Islet precursor cell (in vitro differentiated cells): ENCODE measurements at places on chromosomes 11 and 22.

DNA sequence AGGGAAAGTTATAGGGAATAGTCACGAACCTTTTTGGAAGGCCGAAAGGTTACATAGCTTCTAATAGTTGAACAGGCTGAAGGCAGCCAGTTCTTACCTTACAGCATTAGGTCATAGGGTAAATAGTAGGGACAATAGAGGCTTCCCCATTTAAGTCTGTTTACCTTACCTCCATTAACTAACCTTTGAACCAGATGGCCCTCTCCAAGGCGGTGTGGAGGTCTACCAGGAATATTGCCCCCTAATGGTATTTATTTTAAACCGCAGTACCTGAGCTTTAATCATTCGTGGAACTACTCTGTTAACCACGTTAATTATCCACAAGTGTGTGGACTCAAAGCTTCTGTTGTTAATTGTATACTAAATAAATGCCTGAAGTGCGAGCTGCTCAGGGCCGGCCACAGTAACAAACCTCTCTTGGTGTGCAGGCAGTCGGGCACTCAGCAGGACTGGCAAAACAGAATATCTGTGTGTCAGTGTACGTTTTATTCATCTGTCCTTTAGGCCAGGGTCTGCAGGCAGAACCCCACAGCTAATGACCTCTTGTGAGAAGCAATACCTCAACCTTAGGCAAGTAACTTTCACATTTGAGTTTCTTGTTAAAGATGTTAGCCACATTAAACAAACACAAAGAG is 81.7 kb downstream of the PRCP start:
- no peak for DNase-seq

DNA sequence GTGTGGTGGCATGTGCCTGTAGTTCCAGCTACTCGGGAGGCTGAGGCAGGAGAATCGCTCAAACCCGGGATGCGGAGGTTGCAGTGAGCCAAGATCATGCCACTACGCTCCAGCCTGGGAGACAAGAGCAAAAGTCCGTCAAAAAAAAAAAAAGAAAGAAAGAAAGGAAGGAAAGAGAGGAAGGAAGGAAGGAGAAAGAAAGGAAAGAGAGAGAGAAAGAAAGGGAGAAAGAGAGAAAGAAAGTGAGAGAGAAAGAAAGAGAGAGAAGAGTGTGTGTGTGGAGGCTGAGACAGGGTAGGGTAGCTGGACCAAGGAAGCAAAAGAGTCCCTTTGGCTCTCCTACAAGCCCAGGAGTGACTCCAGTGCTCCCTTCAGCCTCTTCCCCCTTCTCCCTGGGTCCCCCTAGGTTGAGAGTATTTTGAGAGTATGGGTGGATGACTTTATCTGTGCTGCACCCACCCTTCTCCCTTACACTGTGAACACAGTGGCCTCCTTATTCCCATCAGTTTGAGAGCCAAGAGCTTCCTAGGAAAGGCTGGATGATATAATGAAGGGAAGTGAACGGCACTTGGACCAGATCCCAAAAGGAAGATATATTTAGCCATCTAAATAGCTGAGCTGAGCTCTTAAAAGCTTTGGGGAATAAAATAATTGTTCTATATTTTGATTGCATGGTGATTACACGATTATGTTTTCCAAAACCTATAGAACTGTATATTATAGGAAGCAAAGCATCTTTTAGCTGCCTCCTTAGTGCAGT is 9.5 kb upstream of the DENND5A start:
- no peak for DNase-seq

GRCh38 chr22:23116506-23117263 is 25.1 kb downstream of the RSPH14 start:
- DNase-seq: no peak

DNA sequence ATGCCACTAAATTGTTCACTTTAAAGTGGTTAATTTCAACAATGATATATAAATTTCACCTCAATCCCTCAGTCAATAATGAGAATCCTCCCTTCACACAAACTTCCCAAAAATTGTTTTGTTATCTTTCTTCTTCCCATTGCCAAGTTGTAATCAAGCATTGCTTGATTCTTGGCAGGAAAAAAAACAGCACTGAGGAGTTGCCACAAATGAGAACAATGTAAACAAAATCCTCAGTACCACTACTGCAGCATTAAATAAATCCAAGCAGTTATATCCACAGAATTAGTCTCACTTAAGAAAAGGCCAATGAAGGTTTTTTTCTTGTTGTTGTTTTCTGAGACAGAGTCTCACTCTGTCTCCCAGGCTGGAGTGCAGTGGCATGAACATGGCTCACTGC is 38.2 kb downstream of the FAM168A start:
- DNase-seq: no peak

GRCh38 chr11:115961159-115962003 is 457.2 kb upstream of the CADM1 start:
- DNase-seq: no peak

DNA sequence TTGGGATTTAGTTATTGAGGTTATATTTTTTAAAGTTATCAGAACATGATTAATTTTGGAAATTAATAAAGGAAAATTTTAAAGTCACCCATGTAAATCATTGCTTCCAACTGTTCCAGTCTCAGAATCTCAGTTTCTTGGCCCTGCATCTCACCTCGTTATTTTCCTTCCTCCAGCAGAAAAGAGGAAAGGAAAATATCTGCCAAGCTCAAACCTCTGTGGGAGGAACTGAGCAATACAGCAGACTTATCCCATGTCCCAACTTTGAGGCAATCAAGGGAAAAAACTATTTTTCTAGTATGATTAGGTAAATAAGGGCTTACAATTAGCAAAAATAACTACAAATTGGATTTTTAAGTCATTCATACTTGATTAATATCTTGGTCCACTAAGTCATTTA is 30.1 kb downstream of the ELMOD1 start:
- no peak for DNase-seq

- peak; percentile 76 for DNase-seq
These were observed 53.3 kb downstream of the WNT11 start for GRCh38 chr11:76152741-76153570.

GRCh38 chr11:67281552-67282150 is 7.5 kb upstream of the ANKRD13D start:
- DNase-seq: no peak

- no peak for DNase-seq
These were observed 19.9 kb downstream of the PACSIN2 start for GRCh38 chr22:42994917-42995562.

GRCh38 chr11:104957280-104957679 is 11.1 kb downstream of the CASP4 start:
- no peak for DNase-seq

DNA sequence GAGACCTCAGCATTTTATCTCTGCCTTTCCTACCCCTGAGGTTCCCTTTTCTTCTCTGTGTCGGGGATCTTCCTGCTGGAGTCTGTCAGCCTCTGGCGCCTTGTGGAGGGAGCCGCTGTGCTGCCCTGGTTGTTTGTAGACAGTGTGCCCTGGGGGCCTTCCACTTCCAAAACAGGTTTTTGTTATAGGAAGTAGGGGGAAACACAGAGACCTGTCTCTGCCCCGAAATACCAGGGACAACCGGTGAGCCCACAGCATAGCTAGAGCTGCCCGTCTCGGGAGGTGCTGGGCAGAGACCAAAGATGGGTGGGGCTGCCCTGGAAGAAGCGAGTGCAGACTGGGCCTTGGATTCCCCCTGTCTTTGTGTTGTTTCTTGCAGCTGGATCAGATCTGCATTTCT is 8.0 kb downstream of the NCAPH2 start:
- DNase-seq: peak; percentile 57

DNA sequence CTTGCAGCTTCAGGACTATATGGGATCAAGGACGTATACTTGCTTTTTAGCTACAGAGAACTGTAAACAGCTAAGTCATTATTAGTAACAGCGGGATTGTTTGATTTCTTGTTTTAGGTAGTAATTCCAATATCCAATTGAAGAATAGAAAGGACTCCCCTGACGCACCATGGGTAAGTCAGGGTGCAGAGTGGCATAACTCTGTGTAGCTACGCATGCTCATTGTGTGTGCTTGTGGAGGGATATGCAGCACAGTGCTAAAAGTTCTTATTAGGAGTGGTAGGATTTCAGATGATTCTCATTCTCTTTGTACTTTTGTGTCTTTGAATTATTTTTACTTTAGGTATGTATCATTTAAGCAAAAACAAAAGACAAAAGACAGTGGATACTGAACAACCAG is 7.7 kb upstream of the PEX26 start:
- DNase-seq: no peak

GRCh38 chr11:63670433-63671321 is 499 bp downstream of the ATL3 start:
- peak; percentile 60 for DNase-seq

DNA sequence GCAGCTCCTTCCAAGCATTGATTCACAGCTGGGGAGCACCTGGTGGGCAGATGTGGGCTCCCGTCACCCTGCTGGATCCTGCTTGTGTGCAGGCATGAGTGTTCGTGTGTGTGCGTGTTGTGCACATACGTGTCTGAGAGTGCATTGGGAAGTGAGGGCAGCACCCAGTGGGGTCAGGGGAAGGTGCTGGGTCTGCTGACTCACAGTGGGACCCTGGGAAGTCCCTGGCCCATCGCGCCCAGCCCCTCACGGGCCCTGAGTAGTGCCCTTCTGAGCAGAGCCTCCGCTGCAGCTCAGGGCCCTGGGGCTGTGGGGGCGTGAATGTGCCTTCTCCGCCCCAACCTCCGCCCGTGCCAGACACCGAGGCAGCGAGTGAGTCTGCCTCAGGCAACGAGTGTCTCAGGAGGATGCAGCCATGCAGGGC is 36.8 kb downstream of the WNT11 start:
- peak; percentile 86 for DNase-seq

DNA sequence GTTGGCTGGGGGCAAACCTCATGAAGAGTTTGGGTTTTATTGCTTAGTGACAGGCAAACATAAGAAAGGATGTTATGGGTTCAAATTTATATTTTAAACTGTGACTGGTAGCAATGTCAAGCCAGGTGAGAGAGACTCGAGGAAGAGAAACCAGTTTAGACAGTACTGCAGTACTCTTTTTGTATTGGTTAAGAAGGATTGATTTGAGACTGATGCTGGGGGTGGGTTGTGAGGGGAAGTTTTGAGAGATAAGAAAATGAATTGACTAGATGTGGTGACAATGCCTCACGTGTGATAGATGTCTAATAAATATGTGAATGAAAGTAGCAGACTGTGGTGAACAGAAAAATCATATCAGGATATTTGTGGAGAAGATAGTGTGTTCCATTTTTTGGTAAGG is 142.4 kb downstream of the DDX10 start:
- no peak for DNase-seq

- no peak for DNase-seq
These were observed 39.1 kb upstream of the GRAMD4 start for GRCh38 chr22:46580940-46581537.

DNA sequence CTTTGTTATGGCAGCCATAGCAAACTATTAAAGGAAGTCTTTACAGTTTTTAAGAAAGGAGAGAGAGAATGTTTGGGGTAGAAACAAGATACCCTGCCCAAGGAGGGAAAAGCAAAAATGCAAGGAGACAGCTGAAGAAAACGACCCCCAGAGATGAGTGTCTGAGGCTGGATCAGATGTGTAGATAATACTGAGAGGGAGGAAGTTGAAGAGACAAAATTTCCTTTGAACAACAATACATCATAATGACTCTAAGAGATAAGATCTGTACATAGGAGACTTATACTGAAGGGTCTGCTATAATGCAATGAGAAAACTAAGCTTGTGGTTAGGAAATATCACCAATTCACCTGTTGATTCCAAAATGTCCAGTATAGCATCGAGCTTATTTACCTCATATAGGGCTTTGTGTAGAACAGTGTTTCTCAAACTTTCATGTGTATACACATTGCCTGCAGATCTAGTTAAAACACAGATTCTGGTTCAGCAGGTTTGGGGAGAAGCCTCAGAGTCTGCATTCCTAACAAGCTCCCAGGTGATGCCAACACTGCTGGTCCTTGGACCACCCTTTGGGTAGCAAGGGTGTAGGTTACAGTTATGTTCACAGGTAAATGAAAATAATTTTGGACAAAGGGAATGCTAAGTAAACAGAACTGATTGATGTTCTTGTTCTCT is 5.8 kb upstream of the CEP295 start:
- no peak for DNase-seq

DNA sequence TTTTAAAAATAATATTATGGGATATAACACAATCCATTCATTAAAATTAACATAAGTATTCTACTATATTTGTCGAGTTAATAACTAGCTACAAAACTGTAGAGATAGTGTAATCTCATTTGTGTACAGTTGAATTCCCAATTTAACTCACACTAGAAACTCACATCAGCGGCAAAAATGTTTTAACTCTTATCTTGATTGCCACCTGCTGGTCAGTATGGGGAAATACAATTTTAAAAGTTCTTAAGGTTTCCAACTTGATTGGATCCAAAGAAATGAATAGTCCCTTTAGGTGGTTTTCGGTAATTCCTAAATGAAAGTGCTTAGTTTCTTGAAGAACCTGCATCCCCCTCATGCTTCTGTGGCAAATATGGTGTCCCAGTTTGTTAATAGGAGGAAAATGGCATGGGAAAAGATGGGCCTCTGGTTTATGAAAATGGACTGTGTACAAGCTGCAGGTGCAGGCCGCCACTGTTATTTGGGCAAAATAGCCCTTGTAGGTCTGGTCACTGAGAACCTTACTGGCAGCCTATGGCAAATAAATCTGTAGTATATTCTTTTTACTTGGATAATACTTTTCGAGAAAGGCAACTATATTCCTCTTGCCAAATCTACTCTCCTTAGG is 33.7 kb upstream of the SLC17A6 start:
- DNase-seq: no peak

DNA sequence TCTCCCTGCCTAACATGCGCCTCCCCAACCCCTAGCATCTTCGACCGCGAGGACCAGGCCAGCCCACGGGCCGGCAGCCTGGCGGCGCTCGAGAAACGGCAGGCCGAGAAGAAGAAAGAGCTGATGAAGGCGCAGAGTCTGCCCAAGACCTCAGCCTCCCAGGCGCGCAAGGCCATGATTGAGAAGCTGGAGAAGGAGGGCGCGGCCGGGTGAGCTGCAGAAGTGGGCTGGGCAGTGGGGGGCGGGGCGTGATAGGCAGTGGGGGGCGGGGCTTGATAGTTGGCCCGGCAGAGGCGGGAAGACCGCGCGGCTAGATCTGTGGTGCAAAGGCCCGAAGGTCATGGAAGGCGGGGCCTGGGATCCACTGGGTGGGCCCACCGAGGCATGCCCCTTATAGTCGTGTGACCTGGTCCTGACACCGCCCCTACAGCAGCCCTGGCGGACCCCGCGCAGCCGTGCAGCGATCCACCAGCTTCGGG is 8.7 kb downstream of the SELENOM start:
- DNase-seq: peak; percentile 80

DNA sequence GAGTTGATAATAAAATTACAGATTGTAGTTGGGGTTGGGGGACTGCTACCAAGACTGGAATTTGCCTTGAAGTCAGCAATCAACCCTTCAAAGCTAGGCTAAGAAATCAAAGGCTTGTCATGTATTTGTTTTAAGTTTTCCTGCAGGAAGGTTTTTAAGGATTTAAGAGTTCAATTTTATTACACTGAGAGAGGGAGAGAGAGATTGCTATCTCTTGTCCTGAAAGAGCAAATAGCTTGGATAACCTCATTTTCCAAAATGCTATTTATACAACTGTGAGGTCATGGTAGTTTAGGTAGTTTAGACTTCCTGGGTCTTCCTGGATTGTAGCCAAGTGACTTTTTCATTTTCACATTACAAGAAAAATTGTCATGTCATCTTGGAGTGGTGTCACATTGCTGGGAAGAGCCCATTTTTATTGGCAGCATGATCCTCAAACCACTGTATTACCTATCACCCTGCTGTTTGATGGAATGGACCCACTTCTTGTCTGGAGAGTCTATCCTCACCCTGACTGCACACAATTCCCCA is 10.1 kb upstream of the PRSS23 start:
- DNase-seq: no peak

- no peak for DNase-seq
These were observed 1.9 kb upstream of the ZBTB16 start for GRCh38 chr11:114057605-114058004.
